GM23248 (cell line): ENCODE measurements at places on chromosomes 11 and 22.

DNA sequence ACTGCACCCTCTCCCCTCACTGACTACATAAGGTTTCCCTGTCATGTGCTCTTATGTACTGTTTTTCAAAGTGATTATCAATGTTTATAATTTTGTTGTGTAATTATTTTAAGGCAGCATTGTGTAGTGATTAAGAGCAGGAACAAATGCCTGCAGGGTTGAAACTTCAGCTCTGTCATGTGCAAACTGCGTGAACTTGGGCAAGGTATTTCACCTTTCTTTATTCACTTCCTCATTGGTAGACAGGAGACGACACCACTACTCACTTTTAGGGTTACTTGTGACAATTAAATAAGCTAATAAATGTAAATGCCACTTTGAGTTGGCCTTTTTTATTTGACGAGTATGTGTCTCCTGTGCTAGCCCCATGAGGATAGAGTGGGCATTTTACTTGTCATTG is 86.5 kb upstream of the E2F8 start:
- no peak for DNase-seq

GRCh38 chr11:130431331-130431773 is 2.9 kb upstream of the ADAMTS8 start:
- peak; percentile 70 for DNase-seq

DNA sequence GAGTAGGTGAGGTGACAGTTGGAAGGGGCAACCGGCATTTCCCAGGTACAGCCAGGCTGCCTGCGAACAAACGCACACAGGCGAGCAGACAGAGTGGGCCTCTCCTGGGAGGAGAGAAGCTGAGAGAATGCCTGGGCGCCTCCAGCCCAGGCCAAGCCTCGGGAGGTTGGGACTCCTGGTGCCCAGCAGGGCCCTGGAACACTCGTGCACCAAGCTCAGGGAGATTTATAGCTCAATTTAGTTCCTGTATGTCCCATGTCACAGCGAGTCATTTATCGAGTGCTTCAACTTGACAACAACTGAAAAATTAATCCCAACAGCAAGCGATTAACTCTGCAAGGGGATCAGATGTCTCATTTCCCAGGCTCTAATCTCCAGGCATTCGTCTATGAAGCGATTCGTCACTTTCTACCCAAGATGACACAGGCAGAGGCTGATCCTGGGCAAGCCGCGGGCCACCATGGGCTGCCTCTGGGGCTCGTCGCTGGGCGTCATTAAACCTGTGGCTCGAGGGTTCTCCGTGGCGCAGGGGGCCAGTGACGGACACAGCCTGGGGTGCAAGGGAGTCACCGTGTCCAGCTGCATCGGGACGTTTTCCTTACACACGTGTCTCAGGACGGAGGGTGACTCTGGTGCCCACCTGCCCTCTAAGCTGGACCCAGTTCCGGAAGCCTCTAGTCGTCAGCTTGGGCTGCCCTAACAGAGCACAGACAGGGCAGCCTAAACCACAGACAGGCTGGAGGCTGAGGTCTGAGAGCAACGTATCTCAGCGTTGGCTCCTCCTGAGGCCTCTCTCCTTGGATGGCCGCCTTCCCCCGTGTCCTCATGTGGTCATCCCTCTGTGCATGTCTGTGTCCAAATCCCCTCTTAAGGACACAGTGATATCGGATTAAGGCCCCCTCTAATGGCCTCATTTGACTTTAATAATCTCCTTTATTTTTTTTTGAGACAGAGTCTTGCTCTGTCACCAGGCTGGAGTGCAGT is 154.1 kb downstream of the CTTN start:
- no peak for DNase-seq

- no peak for DNase-seq
Observed at GRCh38 chr11:126492331-126493082, 137.0 kb downstream of the ST3GAL4 start.

DNA sequence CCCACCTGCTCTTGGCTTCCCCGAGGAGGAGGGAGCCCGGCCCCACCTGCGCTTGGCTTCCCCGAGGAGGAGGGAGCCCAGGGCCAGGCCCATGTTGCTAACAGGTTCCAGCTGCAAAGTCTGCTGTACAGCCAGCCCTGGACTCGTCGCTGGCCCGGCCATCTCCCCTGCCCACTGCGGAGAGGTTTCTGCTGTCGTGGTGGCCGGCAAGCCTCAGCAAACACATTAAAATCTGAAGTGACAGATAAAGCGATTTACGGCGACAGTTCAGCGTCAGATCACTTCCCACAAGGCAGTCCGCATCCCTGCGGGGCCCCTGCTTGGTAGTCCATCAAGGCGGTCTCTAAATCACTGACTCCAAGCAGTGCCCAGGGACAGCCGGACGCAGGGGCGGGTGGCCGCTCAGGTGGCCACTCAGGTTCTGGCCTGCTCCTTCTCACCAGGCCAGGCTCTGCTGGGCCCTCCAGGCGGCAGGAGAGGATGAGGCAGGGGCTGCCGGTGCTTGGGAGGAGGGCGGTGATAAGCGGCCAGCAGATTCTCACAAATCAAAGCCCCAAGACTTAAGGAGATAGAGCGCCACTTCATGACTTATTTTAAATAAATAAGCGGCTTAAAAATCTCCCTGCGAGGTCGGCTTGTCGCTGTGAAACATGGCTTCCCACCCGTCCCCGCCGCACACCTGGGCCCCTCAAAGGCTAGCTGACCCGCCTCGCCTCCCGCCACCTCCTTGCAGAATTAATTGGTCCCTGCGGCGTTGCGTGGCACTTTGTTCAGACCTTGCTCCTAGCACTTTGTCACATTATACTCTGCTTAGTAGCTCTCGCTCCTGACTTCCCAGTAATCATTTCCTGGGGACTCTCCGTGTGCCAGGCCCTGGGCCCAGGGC is 21.1 kb downstream of the MACROD1 start:
- DNase-seq = no peak

DNA sequence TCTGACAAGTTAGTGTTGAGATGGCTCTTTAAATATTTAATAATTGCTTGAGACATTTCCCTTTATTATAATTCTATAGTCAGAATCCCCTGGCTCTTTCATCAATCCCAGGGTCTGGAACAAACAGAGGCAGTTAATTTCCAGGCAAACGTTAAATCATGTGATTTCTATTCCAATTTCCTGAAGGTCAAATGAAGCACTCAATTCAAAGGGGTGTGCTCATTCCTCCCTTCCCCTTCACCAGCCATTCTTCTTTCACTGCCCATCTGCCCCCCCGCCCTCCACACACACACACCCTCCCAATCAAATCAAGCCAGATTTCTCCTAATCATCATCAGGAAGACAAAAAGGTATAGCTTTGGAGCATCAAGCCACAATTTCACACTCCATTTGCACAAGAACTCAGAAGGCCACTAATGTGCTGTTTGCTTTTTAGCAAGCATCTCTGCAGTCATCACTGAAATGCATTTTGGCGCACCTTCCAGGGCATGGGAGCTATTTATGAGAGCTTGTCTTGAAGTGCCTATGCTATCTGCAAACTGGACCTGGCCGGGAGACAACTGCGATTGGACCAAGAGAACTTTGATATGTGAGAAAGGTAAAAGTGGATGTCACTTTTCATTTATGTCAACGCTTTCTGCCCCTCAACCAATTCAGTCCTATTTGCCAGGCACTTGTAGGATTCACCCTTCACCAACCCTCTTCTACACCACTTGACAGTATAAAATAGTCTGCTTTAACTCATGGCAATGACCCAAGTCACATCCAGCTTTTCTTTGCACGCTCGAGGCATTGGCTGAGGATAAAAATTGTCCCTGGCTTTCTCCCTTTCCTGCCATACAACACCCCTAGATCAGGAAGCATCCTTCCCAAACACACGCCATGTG is 315.1 kb upstream of the API5 start:
- no peak for DNase-seq
